ENCODE measurements at places on chromosomes 11 and 22.

DNA sequence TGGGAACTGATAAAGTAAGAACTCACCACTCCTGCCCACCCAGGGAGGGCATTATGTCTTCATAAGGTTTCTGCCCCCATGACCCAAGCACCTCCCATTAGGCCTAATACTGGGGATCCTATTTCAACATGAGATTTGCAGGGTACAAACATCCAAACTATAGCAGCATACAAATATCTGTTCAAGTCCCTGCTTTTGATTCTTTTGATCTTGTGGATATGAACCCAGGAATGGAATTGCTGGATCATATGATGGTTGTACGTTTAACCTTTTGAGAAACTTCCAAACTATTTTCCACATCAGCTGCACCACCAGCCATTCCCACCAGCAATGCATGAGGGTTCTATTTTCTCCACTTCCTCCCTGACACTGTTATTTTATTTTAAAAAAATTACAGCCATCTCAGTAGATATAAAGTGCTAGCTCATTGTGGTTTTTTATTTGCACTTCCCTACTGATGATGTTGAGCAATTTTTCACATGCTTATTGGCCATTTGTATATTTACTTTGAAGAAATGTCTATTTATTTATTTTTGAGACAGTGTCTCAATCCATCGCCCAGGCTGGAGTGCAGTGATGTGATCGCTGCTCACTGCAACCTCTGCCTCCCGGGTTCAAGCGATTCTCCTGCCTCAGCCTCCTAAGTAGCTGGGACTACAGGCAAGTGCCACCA lies 7.1 kb upstream of the ATG16L2 start:
- no peak for DNase-seq

DNA sequence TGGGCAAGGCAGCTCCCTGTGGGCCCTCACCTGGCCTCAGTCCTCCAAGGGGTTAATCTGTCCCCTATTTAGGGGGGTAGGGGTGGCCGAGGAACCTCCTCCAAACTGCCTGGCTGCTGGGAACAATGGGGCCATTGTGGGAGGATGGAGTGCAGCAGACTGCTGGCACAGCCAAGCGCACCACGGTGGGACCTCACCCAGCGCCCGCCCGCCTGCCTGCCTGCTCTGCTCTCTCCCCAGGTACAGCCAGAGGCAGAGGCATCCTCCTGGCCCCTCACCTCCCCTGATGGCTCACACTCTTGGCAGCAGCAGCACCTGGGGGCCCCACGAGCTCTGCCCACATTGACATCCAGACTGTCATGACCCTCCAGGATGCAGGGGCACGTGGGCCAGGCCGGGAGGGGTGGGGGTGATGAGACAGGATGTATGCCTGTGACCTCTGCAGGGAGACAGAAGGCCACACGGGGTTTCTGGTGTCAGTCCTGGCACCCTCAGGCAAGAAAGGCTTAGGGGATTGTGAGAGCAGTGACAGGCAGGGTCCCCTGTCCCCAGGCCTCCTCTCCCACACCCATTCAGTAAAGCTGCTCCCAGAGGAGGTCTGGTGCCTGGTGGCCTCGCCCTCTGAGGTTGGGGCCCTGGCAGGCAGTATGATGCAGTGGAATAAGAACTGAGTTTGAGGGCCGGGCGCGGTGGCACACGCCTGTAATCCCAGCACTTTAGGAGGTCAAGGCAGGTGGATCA lies 11.4 kb downstream of the BCL9L start:
- peak; percentile 24 for DNase-seq

GRCh38 chr22:20258584-20259326 lies 9.4 kb downstream of the RTN4R start:
- no peak for DNase-seq

GRCh38 chr22:42365111-42365865 lies 66.9 kb downstream of the NFAM1 start:
- DNase-seq = peak; percentile 39

GRCh38 chr11:128669506-128670270 lies 24.2 kb upstream of the FLI1 start:
- DNase-seq = no peak

DNA sequence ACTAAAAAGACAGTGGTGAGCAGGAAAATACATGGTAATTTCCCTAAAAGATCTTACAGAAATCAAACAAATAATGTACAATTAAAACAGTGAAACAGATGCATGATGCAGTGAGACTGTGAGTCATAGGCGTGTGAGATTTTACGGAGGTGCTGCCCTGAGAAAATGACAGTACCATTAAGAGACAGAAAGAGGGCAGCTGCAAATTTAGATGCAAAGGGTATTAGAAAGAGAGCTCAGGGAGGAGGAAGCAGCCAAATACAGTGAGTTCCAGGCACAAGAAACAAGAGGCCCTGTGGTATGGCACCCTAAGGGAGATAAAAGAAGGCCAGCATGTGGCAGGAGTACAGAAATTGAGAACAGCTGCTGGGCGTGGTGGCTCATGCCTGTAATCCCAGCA lies 88.5 kb upstream of the FIBIN start:
- DNase-seq = no peak

GRCh38 chr22:17734187-17734586 lies 40.1 kb downstream of the BID start:
- no peak for DNase-seq

DNA sequence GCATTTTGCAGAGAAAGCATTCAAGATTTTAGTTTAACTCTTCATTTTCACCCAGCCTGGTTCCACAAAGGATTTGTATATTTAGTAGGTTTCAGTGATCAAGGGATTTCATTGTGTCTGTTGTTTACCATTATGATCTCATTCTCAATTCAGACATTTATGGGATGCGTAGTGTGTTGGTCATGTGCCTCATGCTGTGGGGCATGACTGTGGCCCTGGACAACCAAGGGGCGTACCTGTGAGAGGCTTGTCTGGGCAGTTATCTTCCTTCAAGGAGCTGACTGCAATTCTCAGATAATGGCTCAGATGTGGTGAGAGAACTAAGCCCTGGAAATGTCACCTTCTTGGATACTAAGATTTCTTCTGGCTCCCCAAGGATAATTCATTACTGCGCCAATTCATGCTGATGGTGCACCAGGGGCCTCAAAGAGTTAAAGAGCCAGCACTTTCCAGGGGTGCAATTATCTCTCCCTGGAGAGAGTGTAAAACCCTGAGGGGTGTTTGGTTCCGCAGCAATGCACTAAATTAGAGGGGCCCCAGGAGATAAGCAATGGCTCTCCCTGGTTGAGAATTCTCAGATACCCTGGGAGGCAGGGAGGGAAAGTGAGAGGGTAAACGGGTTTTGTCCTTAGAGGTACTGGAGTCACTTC lies 32.2 kb downstream of the SLC6A5 start:
- no peak for DNase-seq

GRCh38 chr11:8127447-8127846 lies 41.4 kb downstream of the RIC3 start:
- DNase-seq = no peak

DNA sequence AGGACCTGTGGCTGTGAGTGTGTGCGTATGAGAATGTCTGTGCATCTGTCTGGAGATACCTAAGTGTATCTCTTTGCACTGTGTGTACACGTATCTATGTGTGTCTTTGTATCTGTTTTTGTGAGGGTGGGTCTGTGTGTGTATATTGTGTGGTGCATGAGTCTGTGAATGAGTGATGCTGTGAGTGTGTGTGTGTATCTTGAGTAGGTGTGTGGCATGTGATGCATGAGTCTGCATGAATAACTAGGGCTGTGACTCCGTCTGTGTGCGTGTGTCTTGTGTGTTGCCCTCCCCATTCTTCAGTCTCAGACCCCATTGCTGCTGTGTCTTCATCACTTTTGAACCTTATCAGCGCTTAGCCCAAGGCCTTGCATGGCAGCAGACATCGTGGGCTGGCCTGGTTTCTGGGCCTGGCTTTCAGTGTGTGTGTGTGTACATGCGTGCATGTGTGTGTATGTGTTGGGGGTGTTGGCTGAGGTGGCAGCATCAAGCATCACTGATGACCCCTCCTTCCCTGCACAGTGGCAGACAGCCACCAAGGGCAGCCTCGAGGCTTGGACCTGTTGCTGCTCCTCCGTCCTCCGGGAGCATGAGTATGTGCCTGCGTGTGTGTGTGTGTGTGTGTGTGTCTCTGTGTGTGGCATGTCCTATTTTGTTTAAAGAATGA lies 1.4 kb downstream of the SGSM1 start:
- peak; percentile 66 for DNase-seq

- no peak for DNase-seq
Observed at GRCh38 chr22:35381424-35382009, 621 bp downstream of the HMOX1 start.

GRCh38 chr11:85590848-85591483 lies 36.2 kb downstream of the DLG2 start:
- DNase-seq = no peak

DNA sequence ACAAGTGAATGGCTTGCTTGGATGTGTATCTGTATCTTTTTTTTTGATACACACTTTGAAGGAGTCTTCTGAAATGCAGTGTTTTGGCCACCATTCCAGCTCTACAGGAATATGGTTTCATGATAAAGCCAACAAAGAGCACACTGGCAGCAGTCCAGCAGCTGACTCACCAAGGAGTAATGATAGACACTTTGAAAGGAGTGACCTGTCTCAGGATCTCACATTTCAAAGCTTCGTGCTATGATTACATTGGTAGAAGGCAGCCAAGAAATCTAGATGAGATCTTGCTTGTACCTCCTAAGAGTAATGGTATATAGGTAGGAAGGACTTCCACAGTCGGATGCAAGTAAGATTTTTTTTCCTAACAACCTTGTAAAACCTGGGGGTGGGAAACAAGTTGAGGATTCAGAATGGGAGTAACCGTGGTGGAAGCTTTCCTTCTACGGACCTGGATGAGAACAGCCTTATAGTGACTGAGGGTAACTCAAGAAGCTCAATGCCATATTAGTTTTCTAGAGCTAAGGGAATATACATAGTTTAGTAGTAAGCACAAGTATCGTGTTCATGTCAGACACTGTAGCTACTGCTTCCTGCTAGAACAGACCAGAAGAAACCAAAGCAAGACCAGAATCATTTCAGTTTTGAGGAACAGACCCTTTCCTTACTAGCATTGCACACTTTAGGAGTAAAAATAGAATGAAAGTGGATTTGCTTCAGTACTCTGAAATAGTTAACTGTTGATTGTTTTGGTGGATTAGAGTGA lies 25.0 kb downstream of the MTMR3 start:
- DNase-seq = peak; percentile 73

DNA sequence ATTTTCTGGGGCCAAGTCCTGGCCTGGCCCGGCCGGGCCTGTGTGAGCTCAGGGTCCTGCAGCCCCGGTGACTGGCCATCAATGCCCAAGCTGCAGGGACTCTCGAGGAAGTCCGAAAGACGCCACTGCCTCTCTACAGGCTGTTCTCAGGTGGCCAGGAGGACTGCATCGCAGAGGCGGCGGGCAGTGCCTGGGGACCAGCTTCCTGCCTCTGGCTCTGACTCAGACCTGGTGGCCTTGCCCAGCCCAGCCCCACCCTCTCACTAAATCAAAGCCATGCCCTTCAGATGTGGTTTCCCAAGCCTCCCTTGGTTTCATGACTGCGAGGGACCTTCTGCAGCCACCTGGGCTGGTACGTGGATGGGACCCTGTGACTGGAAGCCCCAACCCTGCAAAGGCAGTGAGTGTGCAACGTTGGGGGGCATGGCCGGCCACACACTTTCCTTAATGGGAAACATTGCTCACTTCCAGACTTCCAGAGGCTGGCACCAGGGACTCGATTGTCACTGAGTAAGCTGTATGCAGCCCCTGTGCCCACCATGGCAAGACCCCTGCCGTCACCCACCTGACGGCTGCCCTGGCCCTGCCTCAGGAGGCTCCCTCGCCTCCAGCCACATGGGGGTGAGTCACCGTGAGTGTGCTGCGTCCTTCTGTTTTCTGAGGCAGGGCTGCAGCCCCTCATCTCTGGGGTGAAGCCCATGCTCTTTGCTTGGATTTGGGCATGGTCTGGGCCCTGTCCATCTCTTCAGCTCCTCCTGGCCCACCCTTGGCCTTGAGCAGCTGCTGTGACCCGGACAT lies 6.0 kb upstream of the FGF3 start:
- no peak for DNase-seq

DNA sequence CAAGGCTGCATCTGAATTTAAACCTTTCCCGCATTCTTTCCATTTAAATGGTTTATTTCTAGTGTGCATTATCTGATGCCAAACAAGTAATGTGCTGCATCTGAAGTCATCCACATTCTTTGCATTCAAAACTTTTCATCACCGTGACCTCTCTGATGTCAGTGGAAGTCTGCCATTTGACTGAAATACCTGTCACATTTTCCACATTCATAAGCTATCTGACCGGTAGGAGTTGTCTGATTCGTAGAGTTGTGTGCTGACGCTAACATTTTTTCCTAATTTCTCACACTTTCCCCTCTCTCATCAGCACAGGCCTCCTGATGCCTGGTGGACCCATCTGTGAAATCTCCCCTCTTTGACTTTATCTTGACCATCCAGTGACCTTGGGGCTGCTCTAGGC lies 79.9 kb upstream of the BARX2 start:
- no peak for DNase-seq

DNA sequence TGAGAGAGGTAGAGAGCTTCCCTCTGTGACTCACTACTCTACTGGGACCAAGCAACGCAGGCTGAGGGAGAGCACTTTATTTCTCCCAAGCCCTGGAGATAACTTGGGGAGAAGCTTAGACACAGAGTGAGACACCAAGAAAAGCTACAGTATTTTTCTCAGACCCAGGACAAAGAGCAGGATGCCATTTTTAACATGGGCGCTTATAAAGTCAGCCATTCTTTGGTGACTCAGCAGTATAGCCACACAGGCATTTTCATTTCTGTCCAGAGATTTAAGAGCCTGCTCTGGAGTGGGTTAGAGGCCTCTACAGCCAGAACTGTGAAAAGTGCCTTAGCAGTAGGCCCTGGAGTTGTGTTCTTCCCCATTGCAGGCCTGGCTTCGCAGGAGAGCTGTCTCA lies 55.0 kb upstream of the GLYAT start:
- DNase-seq = no peak

- no peak for DNase-seq
Observed at GRCh38 chr22:22713416-22713815, 69.0 kb downstream of the GGTLC2 start.

DNA sequence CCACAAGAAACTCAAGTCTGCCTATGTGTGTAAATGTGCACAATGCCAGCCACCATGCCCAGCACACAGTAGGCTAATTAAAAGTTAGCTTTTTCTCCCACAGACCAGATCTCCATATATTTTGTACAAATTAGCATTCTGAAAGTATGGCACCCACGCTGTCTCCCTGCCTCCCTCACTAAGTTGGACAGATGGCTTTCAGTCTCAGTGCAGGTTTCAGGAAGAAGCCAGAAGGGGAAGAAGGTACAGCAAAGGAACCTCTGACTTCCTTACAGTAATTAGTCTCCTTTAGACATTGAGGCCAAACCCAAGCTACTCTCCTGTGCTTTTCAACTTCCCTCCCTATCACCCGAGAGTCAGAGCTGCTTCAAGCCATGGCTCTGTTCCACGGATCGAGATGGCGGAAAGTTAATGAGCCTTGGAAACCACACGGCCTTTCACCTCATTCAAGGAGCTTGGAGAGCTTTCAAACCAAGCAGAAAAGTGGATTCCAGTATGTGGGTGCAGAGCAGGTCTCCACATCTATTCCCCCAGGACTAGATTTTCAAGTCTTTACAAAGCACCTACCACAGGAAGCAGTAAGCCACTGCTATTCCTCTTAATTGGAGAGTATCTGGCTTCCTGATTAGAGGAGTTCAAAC lies 221.1 kb upstream of the NARS2 start:
- DNase-seq = no peak

Data from ovary (tissue), 10 donors.